ENCODE measurements at places on chromosomes 1 and 21.

- DNase-seq, result no peak
These were observed 73.9 kb upstream of the RGL1 start for GRCh38 chr1:183730886-183731573.

DNA sequence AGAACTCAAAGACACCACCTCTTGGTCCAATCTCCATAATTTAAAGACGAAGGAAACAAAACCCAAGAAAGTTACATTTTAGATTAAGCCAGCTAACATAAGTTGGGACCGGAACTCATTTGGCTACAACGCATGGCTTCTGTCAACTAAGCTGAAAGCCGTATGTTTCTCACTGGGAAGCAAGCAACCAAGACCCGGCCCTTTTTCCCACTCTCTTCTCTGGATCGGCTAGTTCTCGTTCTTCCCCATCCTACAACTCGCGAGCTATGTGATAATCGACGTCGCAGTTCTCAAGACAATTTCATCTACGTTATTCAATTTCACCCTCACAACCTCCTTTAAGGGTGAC, 601 bp downstream of the CCT8 start:
- peak; percentile 22 for DNase-seq

DNA sequence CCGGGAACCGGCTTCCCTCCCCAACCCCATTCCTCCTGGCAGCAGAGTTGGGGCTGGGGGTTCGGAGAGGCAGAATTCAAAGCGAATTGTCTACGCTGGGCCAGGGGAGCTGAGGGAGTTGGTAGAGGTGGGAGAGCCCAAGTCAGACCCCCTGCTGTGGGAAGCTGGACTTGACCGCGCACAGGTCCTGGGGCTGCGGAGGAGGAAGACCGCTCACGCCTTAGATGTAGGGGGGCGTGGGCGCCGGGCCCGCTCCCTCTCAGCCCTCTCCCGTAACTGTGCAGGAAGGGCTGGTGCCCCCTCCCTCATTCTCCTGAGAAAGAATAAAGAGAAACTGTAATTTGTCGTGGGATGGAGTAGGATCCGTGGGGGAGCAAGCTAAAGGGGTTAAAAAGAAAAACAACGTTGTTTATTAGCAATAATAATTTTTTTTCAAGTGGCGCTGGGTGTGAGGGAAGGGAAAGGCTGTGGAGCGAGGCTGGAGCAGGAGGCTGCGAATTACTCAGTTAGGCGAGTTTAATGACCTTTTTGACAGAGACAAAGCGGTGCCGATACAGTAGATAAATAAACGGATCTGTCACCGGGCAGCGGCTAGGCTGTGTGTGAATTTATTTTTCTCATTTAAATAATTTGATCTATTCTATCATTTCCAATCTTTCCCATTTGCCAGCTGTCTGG, 838 bp upstream of the GRIK3 start:
- DNase-seq, result peak; percentile 45

- no peak for DNase-seq
These were observed 33.8 kb upstream of the SLC45A1 start for GRCh38 chr1:8284127-8284526.

DNA sequence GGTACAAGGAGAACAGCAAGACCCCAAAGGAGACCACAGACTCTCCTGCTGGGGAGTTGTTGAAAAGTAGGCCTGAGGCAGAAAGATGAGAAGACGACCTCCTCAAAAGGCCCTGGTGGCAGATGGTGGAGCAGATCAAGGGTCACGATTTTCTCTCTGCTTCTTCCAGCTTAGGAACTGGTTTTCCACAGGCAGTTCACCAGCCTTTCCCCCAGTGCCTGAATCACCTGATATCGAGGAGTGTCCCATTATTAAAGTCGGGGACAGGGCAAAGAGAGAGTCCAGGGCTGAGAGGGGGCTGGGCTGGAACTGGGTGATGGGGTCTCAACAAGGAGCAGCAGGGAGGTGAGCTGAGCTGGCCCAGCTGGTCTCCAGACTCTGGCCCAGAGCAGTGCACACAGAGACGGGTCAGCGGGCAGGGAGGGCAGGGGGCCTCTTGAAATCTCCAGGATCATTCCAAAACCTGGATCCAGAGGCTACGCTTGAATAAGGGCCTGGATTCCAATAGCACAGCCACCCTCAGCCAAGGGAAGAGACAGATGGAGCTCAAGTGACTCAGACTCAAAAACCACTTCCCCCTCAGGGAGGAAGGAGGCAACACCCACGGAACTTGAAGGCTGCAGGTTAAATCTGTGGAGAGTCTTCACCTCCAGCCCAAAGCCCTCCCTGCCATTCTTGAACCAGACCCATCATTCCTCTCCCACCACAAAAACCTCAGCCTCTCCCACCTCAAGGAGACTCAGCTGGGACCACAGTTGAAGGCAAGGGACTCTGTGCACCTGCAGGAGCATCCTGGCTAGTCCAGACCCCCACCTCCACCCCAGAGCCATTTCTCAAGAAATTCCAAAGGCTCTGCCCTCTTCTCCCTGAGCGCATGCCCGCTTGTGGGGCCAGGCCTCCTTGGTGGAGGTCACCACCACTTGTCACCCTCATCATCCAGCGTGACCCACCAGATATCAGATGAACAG, at the start of gene S100A5:
S100A5 (minus strand) TSS at position 541 of the 968 bp plus-strand sequence. CDS start 743 bp downstream, outside the sequence.
- DNase-seq, result no peak

- no peak for DNase-seq
These were observed 6.2 kb upstream of the HMGCS2 start for GRCh38 chr1:119774746-119775490.

- no peak for DNase-seq
These were observed 64.0 kb upstream of the CHRM3 start for GRCh38 chr1:239322369-239322768.

DNA sequence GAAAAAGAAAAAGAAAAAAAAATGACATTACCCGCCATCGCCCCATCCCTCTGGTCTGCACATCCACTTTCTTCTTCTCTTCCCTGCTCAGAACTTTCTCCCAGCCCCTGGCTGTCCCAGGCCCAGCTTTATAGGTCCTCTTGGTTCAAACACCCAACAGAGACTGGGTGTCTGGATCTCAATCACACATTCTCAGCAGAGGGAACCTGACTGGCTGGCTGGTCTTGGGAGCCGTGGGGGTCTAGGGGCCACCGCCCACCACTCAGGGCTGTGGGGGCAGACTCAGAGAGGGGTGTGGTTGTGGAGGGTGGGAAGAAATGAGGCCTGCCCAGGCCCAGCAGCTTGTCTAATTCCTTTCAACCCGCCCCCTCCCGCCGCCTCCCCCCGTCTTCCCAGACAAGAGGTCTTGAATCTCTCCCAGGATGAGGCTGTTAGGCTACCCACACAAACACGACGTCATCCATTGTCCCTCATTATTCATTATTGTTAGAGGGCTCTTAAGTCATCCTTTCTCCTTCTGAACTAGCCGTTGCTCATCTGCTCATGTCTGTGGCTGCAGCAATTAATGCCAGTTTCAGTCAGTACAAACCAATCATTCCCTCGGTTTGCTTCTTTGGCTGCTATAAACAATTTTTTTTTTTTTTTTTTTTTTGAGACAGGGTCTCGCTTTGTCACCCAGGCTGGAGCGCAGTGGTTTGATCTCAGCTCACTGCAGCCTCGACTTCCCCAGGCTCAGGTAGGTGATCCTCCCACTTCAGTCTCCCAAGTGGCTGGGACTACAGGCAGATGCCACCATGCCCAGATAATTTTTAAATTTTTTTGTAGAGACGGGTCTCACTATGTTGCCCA, 40.6 kb upstream of the CLIC4 start:
- DNase-seq, result peak; percentile 93

GRCh38 chr1:46446646-46447498, 42.8 kb upstream of the DMBX1 start:
- DNase-seq, result peak; percentile 67

- DNase-seq, result no peak
These were observed 168.2 kb downstream of the CLIC6 start for GRCh38 chr21:34836933-34837505.

- DNase-seq, result no peak
These were observed 101.4 kb downstream of the PIK3R3 start for GRCh38 chr1:46030876-46031660.

GRCh38 chr1:80211691-80212380, 1205.3 kb upstream of the ADGRL4 start:
- DNase-seq, result no peak

DNA sequence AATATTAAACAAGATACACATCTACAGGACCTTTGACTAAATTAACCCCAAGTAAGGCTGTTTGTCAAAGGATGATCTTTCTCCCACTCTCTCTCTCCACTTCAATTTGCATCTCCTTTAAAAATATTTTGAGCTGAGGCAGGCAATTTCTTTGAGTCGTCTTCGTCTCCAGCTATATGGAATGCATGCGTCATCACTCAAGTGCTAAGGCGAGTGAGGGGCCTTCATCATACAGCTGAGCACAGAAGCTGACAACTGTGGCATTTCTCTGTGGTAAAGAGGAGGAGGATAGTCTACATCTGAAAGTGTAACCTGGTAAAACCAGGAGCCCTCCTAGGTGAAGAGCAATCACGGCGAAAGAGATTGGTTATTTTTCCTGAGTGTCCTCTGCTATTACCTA, 7.6 kb downstream of the EPHX4 start:
- DNase-seq, result no peak

- no peak for DNase-seq
These were observed 54.5 kb upstream of the NADK start for GRCh38 chr1:1832820-1833219.

DNA sequence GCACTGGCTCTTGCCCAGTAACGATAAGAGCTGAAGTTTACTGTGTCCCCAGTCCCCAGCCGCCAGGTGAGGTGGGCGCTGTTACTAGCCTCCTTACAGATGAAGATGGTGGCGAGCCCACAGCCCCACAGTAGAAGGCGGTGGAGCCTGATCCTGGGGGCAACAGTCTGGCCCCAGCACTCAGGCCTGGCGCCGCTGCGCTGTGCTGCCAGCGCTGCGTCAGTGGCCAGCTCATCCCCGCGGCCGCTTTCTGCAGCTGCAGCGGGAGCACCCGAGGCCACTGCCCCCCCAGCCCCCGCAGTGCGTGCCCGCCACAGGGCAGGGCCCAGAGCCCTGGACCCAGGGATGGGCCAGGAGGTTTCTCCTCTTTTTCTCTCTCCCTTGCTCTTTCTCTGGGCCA, 13.3 kb downstream of the H6PD start:
- DNase-seq, result no peak

DNA sequence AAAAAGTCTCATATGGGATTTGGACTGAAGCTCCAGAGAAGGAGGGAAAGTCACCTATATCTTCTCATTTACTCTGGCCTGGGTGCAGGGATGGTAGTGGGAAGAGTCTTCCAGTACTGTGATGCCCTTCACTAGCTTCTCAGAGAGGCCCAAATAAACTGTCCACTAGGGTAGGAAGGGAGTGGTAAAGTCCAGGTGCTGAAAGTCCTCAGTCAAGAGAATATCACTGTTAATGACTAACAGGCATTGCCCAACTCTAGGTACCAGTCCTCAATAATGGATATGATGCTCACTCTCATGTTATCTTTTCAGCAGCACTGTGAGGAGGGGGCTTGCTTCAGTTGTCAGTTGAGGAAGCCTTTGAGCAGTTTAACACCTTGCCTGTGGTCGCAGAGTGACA, 64.0 kb downstream of the LHX8 start:
- DNase-seq, result no peak

GRCh38 chr1:234260578-234260977, 112.7 kb upstream of the COA6 start:
- DNase-seq, result no peak

DNA sequence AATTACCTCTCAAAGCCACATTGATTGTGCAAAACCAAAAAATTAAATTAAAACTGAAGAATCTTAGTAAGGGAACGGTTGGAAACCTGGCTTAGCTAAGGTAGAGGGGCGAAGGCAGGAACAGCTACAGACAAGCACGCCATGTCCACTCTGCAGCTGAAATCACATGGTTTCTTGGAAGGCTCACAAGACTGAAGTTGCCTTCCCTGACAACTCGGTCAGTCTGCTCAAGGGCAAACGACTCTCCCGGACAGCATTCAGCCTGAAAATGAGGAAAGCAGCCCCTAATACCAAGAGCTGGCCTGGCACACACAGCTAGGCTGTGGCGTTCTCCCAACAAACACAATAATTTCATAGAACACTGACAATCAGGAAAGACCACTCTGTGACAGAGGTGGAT, 22.7 kb upstream of the BECN2 start:
- DNase-seq, result no peak

- no peak for DNase-seq
These were observed 396.7 kb downstream of the PTPRU start for GRCh38 chr1:29632806-29633615.

GRCh38 chr1:55957276-55957675, 622.1 kb downstream of the PLPP3 start:
- no peak for DNase-seq

DNA sequence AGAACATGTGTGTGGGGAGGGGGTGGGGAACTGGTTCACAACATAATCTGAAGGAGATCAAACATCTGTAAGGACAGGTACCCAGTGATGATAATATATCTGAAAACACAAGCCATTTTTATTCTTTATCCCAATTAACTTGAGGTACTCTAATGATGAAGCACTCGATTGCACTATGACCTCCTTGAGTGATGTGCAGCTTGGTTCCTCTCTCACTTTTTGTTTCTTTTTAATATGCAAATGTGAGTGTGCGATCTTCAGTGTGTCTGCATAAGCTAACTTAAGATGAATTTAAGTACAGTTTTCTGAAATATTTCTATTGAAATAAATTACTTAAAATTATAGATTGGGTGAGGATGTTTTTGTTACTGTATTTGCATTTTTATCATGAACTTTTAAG, 50.6 kb upstream of the ANGPTL1 start:
- DNase-seq, result no peak

DNA sequence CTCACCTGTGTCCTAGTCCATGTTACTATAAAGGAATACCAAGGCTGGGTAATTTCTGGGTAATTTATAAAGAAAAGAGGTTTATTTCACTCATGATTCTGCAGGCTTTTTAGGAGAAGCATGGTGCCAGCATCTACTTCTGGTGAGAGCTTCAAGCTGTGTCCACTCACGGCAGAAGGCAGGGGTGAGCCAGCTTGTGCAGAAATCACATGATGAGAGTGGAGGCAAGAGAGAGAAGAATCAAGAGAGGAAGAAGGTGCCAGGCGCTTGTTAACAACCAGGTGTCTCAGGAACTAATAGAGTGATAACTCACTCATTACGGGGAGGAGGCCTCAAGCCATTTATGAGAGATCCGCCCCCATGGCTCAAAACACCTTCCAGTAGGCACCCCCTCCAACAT, 67.5 kb upstream of the CD34 start:
- DNase-seq, result no peak

DNA sequence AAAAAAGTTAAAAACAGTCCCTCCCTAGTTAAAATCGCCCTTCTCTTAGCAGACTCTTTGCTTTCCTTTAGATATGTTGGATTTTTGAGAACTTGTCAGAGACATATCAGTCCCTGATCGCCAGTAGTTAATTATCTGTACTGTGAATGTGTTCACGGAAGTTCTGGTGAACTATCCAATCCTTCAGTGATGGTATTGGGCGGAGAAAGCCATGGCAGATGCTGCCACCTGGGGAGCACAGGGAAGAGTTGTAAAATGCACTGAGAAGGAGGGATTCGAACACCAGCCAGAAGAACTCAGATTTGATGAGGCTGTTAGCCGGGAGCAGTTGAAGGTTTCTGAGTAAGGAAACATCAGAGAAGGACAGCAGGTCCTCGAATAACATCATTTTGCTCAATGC, 17.5 kb upstream of the KIF14 start:
- DNase-seq, result no peak

- DNase-seq, result no peak
These were observed 93.0 kb upstream of the TENT5C start for GRCh38 chr1:117512728-117513321.

All from NCI-H2029 treated with DMSO at 0.1 percent for 48 hours (cell line).